ENCODE measurements at places on chromosomes 2 and 18.
A peak's percentile ranks its signal among the peaks of the same experiment; 100 is the strongest.

- DNase-seq, result no peak
These were observed 208.1 kb downstream of the ASB1 start for GRCh38 chr2:238634701-238635357.

DNA sequence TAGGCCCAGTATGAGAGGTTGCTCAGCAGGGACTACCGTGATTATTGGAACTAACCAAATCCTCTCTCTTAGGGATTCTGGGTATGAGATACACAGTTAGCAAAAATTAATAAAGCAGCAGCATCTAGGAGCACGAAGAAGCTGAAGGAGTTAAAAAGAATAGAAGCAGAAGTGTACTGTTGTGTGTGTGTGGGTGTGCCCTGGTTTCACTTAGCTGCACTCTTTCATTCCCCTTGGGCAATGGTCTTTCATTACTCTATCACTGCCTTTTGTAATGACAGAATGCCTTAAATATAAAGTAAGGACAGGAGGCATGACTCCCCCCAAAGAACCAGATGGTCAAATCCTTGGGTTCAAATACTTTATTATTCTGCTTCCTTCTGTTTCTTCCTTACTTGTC lies 115.9 kb upstream of the CD302 start:
- DNase-seq, result no peak

- DNase-seq, result no peak
These were observed at the start of gene KCNE4 for GRCh38 chr2:223051693-223052289. TSS of gene KCNE4 (plus strand) at chr2:223052190. CDS start at chr2:223052831, 641 bp downstream.

DNA sequence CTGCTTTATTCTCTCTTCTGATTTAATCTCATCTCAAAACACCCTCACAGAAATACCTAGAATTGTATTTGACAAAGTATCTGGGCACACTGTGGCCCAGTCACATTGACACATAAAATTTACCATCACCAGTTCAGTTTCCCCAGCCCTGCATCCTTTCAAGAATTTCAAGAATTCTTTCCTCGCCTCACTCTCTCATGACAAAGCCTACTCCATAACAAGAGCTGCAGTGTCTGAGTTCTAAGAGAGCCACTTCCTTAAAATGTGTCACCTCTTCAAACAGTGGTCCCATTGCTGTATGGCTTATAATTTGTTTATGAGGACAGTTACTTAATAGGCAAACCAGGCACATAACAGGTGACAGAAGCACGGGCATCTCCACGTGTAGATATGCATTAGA lies 90.9 kb upstream of the STK39 start:
- DNase-seq, result no peak

- DNase-seq, result peak; percentile 68
These were observed 24.0 kb downstream of the TMEM177 start for GRCh38 chr2:119702918-119703401.

DNA sequence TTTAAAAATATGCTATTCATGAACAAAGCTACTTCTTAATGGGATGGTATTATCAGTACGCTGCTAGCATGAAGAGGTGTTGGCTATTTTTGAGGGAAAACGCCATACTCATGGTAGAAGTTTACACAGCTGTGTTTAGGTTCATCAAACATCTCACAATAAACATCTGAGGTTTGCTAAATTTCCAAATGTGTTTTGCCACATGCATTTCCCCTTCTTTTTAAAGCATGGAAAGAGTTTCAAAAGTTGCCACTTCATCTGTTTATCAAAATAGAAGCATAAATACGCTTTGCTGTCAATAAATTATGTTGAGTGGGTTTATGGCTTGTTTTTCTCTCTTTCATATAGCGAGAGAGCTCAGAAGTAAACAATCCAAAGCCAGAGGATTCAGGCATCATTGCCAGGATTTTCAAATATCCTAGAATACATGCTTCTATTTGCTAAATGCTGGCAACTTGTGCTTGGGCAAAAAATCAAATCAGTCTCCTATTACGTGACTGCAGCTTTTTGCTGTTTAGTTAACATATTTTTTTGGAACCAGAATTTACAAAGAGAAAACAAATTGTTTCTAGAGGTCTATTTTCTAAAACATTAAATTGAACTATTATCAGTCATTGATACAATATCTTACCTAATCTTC lies 1919.9 kb upstream of the LRRTM1 start:
- no peak for DNase-seq
